ENCODE measurements at places on chromosomes 5 and 9.
A peak's percentile ranks its signal among the peaks of the same experiment; 100 is the strongest.

DNA sequence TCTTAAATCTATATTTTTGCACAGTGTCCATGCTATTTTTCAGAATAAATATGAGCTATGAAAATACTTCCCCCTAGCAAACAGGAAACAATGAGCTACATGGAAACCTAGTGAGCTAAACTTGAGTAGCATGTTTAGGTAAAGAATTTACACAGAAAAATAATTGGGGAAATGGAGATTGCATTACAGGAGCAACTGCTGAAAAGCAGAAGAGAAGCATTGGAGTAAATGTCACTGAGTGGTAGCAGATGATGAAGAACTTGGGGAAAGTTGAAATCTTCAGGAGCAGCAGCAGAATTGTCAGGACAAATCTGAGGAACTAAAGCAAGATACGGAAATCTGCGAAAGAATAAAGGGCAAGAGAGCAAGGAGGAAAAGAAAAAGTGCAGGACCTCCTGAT is 610.3 kb downstream of the TLE1 start:
- DNase-seq: no peak

DNA sequence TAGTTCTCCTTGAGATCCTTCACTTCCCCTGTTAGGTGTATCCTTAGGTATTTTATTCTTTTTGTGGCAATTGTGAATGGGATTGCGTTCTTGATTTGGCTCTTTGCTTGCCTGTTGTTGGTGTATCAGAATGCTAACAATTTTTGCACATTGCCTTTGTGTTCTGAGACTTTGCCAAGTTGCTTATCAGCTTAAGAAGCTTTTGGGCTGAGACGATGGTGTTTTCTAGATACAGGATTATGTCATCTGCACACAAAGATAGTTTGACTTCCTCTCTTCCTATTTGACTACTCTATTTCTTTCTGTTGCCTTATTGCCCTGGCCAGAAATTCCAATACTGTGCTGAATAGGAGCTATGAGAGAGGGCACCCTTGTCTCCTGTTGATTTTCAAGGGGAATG is 609.4 kb upstream of the COX7C start:
- no peak for DNase-seq

DNA sequence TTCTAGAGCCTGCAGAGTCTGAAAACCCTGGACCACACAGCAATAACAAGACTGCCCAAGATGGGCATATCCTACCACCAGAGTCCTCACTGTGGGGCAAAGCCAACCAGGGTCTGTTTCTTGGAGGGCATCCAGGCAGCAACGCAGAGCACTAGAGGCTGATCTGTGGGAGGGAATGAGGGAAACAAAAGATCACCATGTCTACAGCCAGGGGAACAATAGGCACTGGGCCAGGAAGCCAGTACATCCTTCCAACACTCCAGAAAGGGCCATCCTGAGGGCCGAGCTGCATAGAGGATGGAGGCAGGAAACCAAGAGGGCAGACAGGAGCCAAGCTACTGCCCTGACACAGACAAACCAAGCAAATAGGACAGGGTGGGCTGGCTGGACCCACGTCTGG is 416.1 kb upstream of the IRX4 start:
- DNase-seq: no peak

GRCh38 chr5:14168144-14168792 is 25.1 kb downstream of the TRIO start:
- DNase-seq: peak; percentile 48

DNA sequence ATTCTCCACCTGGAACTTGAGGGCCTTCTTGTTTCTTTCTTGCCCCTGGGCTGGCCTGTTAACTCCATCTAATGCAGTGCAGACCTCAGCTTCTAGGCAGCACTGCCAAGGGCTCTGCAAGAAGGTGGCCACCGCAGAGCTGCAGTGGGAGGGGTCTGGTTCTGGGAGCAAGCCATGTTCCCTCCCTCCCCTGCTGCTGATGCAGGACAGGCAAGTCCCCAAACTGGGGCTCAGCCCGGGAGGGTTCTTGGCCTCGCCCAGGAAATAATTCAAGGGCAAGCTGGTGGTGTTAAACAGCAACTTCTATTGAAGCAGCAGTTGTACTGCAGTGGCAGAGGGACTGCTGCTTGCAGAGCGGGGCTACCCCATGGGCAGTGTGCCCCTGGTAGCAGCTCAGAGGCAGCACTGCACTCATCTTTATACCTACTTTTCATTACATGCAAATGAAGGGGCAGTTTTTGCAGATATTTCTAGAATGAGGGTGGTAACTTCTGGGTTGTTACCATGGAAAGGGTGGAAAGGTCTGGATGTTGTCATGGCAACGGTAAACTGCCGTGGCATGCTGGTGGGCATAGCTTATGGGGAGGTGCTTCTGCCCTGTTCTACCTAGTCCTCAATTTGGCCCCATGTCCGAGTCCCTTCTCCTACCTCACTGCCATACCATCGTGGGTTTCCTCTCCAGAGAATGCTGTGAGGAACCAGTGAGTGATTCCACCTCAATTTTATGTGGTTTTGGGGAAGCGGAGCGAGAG is 82.1 kb downstream of the WDR41 start:
- no peak for DNase-seq

DNA sequence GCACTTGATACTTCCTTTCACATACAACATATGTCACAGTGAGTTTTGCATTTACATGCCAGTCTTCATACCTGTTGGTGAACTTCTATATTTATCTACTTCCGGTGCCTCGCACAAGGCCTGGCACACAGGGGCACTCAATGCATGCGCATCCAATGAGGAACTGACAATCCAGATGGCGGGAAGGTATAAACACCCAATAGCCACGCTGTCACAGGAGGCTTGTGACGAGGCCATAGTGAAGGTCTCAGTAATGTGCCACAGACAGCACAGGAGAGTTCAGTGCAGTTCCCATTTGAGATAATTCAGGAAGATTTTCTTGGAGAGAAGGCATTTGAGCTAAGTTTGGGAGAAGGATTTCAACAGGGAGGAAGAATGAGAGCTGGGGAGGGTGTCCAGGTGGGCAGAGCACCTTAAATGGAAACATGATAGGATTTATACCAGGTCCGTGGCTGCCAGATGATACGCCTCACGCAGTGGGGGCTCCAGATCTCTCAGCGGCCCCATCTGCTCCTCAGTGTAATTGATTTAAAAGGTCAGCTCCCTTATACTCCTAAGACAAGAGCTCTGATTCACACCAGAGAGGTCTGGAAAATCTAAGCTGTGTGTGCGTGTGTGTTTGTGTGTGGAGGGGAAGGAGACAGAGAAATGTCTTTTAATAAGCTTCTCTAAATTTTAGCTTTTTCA is 206.2 kb downstream of the DCP2 start:
- no peak for DNase-seq

DNA sequence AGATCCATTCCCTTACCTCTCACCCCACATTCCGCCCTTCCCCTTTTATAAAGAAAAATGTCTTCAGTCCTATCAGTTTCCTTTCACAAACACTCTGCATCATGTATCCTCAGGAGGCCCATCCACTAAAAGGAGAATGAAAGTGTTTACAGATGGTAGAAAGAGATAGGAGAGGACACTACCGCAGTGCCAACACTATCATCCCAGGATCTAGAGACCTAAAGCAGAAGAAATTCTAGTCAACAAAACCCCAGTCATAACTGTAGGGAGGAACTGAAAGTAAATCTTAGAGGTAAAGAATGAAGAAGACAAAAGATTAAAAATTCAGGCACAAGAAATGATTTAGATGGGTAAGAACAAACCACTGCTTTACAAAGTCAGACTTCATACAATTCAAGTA is 114.1 kb downstream of the MLLT3 start:
- no peak for DNase-seq

- DNase-seq: peak; percentile 64
Observed at GRCh38 chr5:74179179-74179578, 461.3 kb downstream of the ENC1 start.

GRCh38 chr5:1681955-1682354 is 117.7 kb downstream of the MRPL36 start:
- DNase-seq: no peak

GRCh38 chr5:64462391-64462790 is 43.4 kb upstream of the RGS7BP start:
- DNase-seq: no peak

GRCh38 chr5:17061973-17062470 is 125.9 kb upstream of the MYO10 start:
- no peak for DNase-seq

- no peak for DNase-seq
Observed at GRCh38 chr9:128685636-128686489, 3.2 kb upstream of the SET start.

DNA sequence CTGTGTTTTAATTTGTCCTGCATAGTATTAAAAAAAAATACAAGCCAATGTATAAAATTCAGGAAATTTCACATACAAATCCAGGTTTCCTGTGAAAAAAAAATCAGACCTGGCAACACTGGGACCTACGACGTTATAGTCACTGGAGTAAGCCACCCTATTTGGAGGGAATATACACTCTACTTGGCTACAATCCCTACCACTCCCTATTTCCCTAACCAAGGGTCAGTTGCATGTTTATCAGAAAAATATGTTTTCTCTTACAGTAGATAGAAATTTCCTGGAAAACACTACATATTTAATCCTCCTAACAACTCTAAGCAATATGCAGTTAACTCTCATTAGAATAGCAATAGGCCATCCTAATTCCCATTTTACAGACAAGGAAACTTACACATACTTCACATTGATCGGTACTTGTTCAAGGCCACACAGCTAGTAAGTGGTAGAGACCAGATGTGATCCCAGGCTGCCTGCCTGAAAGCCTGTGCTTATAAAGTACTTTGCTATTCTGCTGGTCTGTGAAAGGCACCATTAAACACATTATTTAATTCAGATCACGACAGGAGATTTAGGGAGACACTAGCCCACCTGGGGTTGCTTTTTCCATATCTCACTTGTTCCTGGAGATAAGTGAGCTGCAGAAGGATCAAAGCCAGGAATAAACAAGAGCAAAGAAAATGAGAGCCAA is 70.8 kb downstream of the MFAP3 start:
- DNase-seq: no peak

GRCh38 chr9:100428871-100429654 is 2.1 kb downstream of the MSANTD3 start:
- peak; percentile 100 for DNase-seq

DNA sequence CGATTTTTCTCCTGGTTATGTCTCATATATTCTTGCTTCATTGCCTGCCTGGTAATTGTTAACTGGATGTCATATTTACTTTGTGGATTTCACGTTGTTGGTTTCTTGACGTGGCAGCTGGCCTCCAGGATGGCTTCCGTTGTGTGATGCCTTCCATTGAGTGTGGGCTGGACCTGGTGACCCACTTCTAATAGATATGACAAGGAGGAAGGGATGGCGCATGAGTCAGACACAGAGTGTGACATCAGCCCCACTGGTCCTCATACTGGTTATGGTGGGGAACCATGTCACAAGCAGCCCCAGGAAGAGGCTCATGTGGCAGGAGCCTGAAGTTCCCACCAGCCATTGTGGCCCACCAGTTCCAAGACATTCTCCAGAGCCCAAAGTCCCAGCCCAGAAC is 6.4 kb upstream of the PAEP start:
- DNase-seq: no peak

GRCh38 chr9:69877852-69878514 is 57.4 kb downstream of the CFAP95 start:
- peak; percentile 53 for DNase-seq

DNA sequence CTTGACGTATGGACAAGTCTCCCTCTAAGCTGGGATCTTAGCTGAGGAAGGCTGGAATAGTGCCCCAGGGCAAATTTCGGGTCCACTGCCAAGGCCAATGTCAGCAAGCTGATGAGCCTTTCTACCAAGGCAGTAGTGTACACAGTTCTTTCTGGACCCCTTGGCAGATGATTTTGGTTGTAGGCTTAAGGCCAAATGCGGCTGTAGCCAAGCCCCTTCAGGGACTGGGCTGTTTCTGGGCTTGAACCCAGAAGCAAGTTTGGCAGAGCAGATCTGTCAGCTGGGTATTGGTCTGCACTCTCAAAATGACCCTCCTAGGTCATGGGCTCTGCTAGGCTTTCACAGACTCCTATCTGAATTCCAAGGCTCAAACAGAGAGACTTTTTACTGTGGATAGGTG is 121.6 kb downstream of the ADAMTSL1 start:
- no peak for DNase-seq

- DNase-seq: no peak
Observed at GRCh38 chr5:52255308-52255707, 532.4 kb upstream of the ITGA1 start.

DNA sequence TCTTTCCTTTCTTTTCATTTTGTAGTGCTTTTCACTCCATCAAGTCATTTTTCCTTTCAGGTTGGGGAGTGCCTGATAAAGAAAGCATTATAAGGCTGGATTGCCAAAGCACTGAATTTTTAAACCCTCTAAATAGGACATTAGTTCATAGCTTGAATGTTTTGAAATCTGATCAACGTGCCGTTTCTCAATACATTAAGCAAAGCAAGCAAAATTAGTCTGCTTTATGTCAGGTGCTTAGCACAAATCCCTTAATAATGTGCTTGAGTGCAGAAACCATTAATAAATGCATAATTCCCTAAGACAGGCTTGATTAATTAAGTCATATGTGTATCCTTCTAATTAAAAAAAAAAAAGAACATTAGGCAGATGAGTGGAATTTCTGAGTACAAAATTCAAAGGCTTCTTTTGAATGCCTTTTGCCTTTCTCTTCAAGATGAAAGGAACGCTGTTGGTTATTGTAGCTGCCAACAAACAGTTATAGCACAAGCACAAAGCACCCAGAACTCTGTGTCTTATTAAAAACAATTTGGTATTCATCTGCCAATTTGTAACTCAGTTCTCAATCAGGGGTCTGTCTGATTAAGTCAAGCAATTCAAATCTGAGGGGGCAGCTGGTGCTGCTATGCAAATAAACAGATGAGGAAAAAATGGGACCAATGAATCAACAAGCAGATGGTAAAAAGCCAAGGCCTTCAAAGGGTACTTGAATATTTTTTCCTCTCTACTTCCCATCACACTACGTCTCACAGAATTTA is 233.7 kb downstream of the TLE1 start:
- no peak for DNase-seq

GRCh38 chr9:81445331-81445921 is 243.9 kb downstream of the TLE1 start:
- DNase-seq: no peak

- peak; percentile 39 for DNase-seq
Observed at GRCh38 chr5:107268241-107268640, 402.5 kb downstream of the EFNA5 start.

DNA sequence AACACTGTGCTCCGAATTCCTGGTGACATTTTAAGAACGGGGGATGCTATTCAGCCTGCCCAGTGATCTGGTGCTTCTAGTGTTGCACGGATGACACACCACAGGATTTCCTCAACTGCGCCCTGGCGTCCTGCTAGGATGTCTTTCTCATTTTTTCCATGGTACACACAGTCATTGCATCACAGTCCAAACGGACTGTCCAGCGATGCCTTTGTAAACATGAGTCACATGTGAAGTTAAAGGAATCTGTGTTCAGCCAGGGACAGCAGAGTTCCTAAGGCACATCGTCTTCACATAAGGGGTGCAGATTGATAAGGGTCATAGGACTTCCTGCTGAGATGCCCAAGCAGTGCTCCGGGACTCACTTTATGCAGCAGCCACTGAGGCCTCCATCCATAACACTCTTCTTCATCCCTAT is 9.3 kb upstream of the PTPN3 start:
- peak; percentile 86 for DNase-seq
